Renal cortical epithelial cell (primary cell): ENCODE measurements at places on chromosomes 1 and 21.

DNA sequence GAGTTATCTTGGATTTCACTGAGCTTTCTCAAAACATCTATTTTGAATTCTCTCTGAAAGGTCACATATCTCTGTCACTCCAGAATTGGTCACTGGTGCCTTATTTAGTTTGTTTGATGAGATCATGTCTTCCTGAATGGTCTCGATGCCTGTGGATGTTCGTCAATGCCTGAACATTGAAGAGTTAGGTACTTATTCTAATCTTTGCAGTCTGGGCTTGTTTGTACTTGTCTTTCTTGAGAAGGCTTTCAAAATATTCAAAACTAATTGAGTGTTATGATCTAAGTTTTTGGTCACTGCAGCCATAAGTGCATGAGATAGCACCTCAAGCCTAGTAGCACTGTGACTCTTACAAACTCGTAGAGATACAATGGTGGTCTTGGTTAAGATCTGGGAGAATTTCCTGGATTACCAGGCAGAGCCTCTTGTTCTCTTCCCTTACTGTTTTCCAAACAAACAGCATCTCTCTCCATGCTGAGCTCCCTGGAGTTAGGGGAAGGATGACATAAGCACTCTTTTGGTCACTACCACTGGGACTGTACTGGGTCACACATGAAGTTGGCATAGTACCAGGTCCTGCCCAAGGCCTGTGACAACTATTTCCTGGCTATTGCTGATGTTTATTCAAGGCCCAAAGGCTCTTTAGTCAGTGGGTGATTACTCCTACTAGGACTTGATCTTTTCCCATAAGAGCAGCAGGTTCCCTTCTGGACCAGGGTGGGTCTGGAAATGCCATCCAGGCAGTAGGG, 25.6 kb downstream of the SLC22A15 start:
- peak; percentile 54 for DNase-seq

DNA sequence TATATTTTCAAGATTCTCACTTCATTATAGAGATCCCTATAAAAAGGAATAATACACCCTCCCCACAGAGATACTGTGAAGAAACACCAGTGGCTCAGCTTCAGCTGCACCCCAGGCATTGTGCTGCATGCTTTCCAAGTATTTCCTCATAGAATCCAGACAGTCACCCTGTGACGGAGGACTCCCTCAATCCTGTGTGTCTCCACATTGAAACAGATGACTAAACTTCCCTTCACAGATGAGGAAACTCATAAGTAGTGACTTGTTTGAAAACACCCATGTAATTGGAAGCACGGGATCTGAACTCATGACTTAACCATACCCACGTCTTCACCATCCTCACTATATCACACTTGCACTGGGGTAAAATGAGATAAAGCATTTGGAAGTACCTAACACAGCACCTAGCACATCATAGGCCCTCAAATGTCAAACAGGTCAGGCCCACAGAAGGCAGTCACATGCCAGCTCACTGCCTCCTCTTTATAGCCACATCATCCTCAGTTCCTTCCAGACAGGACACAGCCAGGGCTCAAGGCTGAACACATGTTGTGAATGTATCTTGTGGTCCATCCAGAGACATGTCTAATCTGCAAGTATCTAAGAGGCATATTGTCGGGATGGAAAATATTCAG, 55.2 kb downstream of the GPR161 start:
- DNase-seq: peak; percentile 74

GRCh38 chr1:61387829-61388228, 305.5 kb downstream of the NFIA start:
- no peak for DNase-seq

DNA sequence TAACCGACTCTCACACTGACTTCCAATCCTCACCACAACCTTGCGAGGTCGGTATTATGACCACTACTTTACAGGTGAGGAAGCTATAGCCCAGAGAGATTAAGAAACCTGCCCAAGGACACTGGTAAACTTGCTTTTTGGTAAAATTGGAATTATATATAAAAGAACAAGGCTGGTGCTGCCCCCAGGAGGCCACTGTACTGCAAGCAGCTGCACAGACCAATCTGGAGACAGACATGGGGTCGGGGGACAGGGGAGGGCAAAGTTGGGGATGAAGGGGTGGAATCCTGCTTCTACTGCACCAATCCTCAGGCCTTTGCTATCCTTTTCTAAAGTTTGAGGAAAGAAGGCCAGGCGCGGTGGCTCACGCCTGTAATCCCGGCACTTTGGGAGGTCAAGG, 280.8 kb downstream of the SPATA17 start:
- no peak for DNase-seq

- no peak for DNase-seq
These were observed 337.0 kb upstream of the NR5A2 start for GRCh38 chr1:199690496-199690895.

DNA sequence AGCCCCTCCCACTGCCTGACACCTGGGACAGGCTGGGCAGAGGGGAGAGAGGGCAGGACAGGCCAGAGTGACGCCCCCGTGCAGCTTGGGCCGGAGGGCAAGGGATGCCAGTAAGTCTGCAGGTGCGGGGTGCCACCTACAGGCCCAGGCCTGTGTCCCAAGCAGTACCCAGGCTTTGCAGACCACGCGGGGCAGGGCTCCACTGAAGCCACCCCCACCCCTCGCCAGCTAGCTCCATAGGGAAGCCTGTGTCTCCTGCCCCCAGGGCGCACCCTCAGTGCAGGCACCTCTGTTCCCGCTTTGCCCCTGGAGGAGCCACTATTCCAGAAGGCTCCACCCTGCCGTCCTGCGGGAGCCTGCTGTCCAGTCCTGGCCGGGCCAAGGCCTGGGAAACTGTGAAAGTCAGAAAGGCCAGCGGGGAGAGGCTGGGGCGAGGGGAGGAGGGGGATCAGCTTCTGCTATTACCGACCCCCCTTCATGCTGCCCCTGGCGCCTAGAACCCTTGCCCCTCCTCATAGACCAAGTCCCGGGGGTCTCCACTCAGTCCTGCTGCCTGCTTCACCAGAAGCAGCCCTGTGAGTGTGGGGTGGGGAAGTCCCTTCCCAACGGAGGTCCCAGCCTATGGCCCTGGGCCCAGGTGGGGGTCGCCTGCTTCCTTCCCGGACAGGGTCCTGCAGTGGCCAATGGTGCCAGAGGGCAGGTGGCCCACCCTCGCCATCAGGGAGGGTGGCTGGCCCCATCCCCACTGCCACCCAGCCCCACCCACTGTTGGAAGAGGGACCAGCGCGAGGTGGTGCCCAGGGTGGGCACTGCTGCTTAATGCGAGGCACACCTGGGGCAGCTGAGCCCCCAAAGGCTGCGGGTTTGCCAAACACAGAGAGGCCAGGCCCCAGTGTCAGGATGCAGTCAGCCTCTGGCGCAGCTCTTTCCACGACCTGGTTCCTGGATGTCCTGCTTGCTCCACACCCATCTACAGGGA, 54.4 kb downstream of the KCNAB2 start:
- DNase-seq: no peak
